ENCODE measurements at places on chromosomes 3 and 15.

DNA sequence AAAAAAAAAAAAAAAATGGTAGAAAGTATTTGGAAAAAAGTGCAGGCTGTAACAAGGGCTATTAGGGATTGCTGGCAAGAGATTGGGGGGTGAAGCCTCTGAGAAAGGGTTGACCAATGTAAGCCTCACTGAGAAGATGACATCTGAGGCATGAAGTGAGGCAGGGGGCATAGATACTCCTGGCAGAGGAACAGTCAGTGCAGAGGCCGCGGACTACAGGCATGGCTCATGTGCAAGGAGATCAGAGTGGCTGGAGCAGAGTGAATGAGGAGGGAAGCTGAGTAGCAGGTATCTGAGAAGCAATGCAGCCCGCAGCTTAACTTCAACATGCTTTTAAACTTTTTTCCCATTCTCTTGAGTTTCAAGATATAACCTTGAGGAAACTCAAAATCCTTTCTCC is 5.4 kb downstream of the FBXL22 start:
- DNase-seq = no peak

DNA sequence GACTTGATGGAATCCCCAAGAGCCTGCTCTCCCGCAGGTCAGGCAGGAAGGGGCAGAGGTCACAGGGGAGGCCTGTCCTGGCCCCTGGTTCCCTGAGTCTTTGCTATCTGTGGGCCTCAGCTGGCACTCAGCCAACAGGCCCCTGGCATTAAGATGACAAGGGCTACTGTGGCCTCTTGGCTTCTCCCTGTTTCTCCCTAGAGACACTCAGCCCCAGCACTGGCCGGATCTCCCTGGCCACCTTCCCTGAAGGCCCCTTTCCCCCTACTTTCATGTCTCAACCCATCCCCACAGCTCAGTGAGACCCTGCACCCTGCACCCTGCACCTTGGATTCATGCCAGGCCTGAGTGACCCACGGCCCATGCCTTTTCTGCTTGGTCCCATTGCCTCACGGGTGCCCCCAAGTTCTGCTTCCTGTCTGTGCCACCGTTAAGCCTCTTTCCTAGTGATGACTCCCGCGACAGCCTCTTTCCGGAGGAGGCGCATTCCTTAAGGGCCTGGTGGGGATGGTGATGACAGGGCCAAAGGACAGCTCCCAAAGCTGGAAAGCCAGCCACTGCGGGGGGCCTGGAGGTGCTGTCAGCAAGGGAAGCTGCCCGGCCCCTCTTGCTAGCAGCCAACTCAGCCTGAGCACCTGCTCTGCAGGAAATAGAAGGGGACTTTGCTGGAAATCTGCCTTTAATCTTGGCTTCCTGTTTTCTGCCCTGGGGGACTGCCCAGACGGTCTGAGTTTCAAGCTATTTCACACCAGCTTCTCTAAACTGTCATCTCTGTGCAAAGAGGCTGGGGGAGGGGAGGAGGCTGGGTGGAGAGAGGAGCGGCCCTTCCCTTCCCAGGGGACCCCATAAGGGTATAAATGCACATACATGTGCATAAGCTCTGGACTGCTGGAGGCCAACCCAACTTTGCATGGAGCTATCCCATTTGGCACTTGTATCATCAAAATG is 4.8 kb upstream of the CSK start:
- no peak for DNase-seq

DNA sequence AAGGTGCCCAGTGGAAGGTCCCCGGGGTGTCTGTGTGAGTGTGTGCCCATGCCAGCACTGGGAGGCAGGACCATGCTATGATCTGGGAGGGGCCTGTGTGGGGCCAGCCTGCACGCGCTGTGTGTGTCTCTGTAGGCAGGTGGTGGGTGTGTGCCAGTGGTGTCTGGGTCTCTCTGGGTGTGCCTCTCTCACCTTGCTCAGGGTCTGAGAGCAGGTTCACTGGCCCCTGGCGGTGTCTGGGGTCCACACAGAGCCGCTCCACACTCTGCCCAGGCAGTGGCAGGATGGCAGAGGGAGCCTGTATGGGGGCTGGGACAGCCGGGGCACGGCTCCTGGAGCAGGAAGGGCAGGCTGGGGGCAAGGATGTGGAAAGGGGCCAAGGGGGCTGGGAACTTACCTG is 12.6 kb downstream of the ITIH4 start:
- DNase-seq = no peak

GRCh38 chr3:57163751-57164150 is 1.4 kb downstream of the IL17RD start:
- no peak for DNase-seq

- no peak for DNase-seq
Measured at GRCh38 chr3:120983321-120983665, 75.3 kb downstream of the STXBP5L start.

DNA sequence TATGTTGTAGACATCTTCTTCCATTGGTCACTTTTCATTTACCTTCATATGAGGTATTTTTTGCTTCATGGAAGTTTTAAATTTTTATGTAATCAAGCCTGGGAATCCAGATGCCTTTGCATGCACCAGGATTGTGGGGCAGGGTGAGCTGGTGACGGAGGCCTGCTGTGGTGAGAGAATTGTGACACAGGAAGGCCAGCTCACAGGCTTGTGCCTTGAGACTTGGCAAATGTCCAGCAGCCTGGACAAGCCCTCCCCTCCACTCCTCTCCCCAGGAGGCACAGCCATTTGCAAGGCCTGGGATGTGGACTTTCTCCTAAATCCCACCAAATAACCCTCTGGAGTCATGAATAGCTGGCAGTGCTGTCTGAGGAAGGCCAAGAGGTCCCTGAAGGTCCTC is 67.4 kb downstream of the RHCG start:
- DNase-seq = no peak

DNA sequence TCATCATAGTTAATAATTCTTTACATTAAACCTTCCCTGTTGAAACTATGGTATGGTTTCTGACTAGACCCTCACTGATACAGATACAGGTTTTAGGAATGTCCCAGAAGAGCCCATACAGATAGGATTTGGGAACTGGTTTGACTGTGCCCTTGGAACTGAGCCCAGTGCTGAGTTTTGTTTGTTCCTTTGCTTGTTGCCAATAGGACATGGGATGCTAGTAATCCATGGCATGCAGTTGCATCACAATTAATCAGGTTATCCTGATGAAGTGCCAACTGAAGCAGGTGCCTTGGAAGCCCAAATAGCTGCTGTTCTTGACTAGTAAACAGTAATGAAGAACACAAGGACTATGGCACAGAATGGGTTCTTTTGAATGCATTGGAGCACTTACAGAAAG is 230.6 kb downstream of the NEK10 start:
- DNase-seq = no peak

Measured in foreskin keratinocyte (primary cell).